ENCODE measurements at places on chromosomes 5 and 9. TPM values are rescaled to one million over a fixed set of nuclear protein-coding genes. Genes with fewer than 3 reads are reported as not detected.

Gene SUSD3
- polyA plus RNA-seq, result 9.7 TPM

Gene ZNF300
- 1.8 TPM for polyA plus RNA-seq

- DNase-seq, result peak; percentile 59
Observed at GRCh38 chr9:92947268-92948037, at the start of gene FGD3. Gene FGD3, plus strand, starts transcription at chr9:92947523. Its CDS starts 28,734 bp downstream, at chr9:92976257.

- DNase-seq, result no peak
Observed at GRCh38 chr5:39340506-39340905, 23.8 kb downstream of the C9 start.

- peak; percentile 13 for DNase-seq
Observed at GRCh38 chr5:38151878-38152277, 106.5 kb upstream of the EGFLAM start.

Measured in lung (tissue), 17 donors.